GM23248 (cell line): ENCODE measurements at places on chromosomes 7 and 10. TPM values are rescaled to one million over a fixed set of nuclear protein-coding genes. Genes with fewer than 3 reads are reported as not detected.

Gene TAS2R41
- not detected in 2 replicates for polyA plus RNA-seq

GRCh38 chr10:121952226-121952625, 22.8 kb downstream of the NSMCE4A start:
- DNase-seq, result peak; percentile 79

DNA sequence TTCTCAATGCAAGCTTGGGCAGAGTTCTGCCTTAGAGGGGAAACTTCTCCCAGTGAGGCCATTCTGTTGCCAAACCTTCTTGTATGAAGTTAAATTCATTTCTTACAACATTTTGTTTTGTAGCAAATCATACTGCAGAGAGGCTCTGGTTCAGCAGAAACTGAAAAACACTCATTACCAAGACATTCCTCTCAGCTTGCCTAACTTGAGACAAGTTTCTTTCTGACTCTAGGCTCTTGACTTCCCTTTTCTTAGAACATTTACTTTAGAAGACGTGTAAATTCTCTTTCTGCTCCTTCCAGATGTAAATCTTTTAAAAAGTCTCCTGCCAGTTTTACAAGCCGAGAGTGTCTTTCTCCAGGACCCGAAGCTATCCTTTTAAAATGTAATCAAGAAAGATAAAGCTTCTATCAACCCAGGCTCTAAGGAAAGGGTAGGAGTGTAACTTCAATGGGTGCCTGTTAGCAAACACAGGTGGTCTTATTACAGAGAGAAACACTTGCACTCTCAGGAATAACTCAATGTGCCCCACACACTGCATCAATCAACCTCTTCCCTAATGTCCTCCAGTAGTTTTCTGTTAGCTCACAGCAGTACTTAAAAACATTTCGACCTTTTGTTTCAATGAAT, 80.5 kb upstream of the TAS2R16 start:
- DNase-seq, result no peak

DNA sequence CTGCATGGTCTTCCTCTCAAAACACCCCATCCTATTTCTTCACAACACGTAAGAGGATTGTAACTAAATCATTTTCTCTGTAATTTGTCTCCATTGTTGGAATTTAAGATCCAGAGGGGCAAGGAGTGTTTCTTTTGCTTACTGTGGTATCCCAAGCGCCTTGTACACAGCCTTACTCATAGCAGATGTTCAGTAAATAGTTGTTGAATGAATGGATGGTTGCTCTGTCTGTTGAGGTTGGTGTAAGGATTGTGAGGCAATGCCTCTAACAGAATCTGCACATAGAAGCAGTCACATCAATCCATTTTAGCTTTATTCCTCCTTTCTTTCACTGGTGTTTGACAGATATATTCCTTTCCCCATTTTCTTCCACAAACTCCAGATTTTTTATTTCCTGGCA, 90.1 kb downstream of the ZNF365 start:
- DNase-seq, result peak; percentile 71

- no peak for DNase-seq
Observed at GRCh38 chr7:107253599-107253998, 84.8 kb downstream of the HBP1 start.

DNA sequence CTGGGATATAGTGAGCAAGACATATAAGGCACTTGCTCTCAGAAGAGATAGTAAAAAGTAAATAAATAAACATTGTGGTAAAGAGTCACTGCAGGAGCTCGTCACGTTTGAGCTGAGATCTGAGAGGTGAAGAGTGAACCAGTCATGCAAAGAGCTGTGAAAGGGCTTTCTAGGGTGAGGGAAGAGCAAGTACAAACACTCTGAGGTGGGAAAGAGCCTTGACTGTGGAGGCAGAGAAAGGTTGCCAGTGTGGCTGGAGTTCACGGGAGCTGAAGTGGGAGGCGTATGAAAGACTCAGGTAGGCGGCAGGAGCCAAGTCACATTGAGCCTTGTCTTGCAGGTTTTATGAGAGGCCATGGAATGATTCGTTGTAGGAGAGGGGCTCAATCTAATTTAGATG, 141.0 kb downstream of the C1GALT1 start:
- DNase-seq, result no peak

Gene SKIDA1
- 0.18 and 0.80 TPM in 2 replicates for polyA plus RNA-seq

DNA sequence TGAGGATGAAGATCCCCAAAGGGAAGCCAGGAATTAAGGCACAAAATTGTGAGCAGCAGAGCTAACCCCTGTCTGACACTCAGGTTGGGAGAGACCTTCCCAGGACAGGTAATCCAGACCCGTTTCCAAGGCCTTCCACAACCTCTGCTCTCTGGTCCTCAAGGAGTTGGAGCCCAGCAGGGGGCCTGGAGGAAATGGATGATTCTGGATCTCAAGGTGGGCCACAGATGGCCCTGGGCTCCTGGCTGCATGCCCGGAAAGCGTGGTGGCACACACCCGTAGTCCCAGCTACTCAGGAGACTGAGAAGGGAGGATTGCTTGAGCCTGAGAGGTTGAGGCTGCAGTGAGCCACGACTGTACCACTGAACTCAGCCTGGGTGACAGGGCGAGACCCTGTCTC, 42.3 kb downstream of the DPYSL4 start:
- DNase-seq, result no peak

DNA sequence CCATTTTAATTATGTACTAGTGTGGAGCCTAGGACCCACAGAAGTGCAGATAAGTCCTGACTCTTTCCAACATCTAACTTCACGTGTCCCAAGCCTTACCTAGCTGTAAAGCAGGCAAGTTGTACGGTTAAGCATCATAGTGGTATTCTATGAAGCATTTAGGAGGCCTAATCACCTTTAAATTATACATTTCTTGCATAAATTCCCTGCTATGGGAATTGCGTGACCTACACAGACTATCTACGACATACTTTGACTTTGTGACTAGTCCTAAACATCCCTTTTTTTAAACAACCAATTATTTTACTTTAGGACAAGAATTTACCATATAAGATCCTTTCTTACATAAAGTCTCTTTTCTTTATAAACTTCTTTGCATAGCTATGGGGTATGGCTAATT, 37.7 kb upstream of the LRGUK start:
- no peak for DNase-seq

GRCh38 chr7:46160861-46161260, 239.8 kb upstream of the IGFBP3 start:
- DNase-seq, result no peak

Gene ANKRD22
- not detected in 2 replicates for polyA plus RNA-seq

DNA sequence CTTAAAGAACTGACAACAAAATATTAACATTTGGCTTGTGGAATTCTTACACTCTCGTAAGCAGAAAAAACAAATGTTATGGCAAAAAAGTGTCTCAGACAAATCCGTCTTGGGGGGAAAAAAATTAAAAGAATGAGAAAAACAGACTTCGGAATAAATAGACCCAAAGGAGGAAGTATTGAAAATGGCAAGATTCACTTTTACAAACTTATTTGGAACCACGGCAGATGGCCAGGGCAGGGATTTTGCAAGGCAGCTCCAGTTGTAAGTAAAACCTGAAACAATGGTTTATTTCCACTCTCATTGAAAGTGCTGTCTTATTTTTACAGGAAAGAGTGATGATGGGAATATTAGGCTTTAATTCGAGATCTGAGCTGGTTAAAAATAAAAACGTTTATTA, 1.5 kb upstream of the ZNF438 start:
- peak; percentile 16 for DNase-seq

- DNase-seq, result no peak
Observed at GRCh38 chr7:93977211-93977950, 26.8 kb downstream of the BET1 start.

Gene PRSS37
- not detected in 2 replicates for polyA plus RNA-seq

DNA sequence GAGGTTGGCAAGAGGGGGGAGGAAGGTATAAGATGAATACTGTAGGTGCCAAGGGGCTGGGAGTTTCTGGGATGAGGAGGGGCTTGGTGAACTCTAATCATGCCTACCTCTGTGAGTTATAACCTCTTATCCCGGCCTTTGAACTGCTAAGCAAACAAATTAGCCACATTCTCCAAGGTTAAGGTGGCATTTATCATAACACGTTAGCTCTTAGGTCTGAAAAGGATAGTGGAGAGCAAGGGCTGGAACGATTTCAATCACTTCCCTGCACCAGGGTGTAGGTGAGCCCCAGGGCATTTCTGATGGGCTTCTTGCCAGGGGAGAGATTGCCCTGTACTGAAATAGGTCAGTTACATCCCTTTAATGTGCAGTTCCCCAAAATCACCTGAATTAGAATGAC, 28.6 kb upstream of the DMBT1 start:
- DNase-seq, result no peak

Gene ERVW-1
- polyA plus RNA-seq, result not detected in 2 replicates

Gene LRRC17
- polyA plus RNA-seq, result 0.18 and 0.22 TPM in 2 replicates

DNA sequence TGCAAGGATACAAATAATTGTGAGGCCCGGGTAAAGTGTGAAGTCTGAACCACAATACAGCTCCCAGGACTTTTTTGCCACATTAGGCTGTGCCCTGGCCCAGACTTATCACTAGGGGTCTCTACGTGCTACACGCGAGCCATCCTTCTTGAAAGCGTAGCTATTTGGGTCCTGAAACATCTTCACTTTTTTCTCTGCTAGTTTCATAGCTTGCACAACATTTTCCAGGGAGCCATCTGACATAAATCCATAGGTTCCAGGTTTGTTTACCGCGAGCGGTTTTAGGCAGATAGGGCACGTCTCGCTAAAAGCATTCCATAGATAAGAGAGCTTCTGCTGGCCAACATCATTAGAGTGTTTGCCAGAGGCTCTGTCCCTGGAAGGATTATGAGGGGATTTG, 226.5 kb downstream of the RPS24 start:
- DNase-seq, result no peak

Gene ZNF487
- 5.3 and 5.5 TPM in 2 replicates for polyA plus RNA-seq

DNA sequence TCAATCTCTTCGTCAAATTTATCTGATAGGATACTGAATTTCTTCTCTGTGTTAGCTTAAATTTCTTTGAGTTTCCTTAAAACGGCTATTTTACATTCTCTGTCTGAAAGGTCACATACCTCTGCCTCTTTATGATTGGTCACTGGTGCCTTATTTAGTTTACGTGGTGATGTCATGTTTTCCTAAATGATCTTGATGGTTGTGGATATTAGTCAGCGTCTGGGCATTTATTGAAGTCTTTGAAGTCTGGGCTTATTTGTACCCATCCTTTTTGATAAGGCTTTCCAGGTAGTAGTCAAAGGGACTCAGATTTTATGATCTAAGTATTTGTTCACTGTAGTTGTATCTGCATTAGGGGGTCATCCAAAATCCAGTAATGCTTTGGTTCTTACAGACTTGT, 1407.5 kb upstream of the LRRTM3 start:
- DNase-seq, result no peak

Gene PKD1L1
- 0.05 and 0.06 TPM in 2 replicates for polyA plus RNA-seq

GRCh38 chr7:133230591-133231194, 22.2 kb upstream of the EXOC4 start:
- peak; percentile 51 for DNase-seq

DNA sequence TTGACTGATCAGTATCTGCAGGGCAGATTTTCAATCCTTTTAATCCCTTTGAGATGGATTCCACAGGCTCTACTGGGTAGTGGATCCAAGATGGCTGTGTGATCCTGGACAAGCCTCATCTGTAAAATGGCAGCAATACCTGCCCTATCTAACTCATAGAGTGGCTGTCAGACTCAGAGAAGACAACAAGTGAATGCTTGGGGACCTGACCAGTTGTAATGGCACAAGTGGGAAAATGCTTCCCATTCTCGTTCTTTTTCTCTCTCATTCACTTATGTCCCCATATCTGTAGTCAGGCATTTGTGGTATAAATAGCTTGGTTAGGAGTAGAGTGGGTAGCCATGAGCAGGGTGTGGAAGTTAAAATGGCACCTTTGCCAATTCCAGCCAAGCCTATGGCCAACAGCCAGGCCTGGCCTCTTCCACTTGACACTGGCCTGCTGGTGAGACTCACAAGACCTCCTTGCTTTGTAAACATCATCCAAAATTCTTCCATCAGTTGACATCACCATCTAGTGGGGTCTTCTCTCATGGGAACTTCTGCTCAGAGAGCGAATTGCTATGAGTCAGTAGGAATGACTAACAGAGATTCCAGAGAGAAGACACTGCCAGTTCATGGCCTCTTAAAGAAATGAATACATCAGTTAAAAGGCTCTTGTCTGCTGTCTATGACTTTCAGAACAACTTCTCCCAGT, 150.1 kb downstream of the PLPP4 start:
- DNase-seq, result peak; percentile 93

- no peak for DNase-seq
Observed at GRCh38 chr7:155685791-155686160, 41.3 kb downstream of the RBM33 start.

- DNase-seq, result no peak
Observed at GRCh38 chr7:90503367-90503766, 33.9 kb downstream of the PTTG1IP2 start.

DNA sequence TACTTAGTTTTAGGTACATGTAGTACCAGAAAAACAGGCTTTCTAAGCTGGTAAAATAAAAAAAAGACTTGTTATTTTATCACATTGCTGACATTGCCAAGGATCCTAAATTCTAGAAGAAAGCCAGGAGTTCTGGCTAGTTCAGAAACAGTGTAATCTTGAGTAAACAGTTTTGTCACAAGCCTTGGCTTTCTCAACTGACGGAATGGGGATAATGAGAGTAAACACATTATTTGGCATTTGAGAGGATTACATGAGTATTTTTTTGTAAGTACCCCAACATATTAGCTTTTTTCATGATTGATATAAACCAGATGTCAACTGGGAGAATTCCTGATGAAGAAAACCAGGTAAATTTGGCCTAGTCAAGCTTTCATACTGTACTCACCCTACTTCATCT, 269.8 kb downstream of the SORCS1 start:
- DNase-seq, result no peak

Gene OR6B1
- not detected in 2 replicates for polyA plus RNA-seq

- DNase-seq, result peak; percentile 44
Observed at GRCh38 chr7:93799750-93800357, 90.7 kb downstream of the TFPI2 start.

DNA sequence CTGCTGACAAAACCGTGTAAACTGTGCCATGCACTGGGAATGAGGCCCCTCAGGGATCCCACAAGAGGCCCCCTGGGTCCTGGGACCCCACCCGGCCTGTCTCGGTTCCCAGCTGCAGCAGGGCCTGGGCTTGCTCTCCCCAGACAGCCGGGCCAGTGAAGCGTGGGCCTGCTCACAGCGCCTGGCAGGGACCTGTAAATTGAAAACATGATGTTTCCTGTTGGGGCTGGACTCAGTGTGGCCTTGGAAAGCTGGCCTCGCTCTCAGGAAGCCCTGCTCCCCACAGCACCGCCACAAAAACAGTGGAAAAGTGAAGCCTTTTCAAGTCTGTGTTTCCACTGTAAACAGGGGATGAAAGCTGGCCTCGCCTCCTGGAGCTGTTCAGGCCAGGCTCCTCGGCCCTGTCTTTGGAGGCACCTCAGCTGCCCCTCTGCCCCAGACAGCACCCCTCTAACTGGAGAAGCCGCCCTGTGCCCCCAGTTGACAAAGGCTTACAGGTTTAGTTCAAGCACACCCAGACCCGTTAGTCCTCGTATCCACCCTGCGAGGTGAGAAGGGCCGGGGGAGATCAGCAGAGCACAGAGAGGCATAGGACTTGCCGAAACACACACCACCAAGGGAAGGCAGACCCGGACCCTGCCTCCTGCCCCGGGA, 108.3 kb downstream of the ZMIZ1 start:
- peak; percentile 66 for DNase-seq

Gene FZD1
- 3.8 and 4.0 TPM in 2 replicates for polyA plus RNA-seq

DNA sequence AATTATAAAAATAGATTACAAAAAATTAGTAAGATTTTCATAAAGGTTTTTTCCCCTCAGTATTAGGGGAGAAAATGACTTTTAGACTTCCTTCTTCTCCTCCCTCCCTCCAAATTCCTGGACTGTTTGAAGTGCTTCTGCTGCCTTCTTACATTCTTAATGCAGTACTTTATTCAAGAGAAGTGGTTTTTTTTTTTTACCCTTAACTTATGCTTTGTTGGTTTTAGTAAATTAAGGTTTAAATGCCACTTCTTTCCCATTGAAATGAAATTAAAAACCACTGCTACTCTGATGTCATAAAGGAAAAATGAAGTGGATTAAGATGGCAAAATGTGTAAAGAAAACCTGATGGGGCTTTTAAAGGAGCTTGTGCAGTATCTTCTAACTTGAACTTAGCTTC, 140.7 kb downstream of the VTI1A start:
- DNase-seq, result peak; percentile 24
